AG04450 (cell line): ENCODE measurements at places on chromosomes 1 and 21.
A peak's percentile ranks its signal among the peaks of the same experiment; 100 is the strongest.

DNA sequence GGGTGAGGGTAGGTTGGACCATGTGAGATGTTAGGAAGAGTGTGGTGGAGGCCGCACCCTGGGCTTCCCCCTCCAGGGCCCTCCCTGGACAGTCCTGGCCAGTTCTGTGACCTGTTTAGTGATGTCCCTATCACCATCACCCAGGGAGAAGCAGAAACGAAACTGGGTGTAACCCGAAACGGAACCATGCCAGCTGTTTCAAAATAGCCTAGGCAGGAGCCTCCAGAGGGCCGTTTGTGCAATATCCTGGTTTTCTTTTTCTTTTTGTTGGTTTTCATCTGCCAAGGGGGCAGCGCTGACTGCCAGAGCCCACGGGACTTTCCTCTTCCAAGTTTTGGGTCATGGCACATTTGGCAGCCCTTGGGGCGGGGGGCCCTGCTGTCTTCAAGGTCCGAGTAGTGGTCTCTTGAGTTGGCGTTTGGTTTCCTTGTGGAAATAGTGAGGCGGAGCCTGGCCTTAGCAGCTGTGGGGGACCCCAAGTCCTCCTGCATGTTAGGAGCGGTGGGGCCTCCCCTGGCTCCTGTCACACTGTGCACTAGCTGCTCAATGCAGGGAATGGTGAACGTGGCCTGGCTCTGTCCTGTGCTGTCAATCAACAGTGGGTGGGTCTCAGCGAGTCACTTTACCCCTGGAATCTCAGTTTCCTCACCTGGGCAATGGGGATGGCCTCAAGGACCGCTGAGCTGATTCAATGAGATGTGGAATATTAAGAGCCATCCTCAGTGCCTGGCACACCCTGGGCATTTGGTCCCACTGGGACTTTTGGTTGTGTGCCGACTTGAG is 90.7 kb downstream of the ARHGEF10L start:
- no peak for DNase-seq

GRCh38 chr1:26730695-26731094 is 34.9 kb downstream of the ARID1A start:
- peak; percentile 74 for DNase-seq

DNA sequence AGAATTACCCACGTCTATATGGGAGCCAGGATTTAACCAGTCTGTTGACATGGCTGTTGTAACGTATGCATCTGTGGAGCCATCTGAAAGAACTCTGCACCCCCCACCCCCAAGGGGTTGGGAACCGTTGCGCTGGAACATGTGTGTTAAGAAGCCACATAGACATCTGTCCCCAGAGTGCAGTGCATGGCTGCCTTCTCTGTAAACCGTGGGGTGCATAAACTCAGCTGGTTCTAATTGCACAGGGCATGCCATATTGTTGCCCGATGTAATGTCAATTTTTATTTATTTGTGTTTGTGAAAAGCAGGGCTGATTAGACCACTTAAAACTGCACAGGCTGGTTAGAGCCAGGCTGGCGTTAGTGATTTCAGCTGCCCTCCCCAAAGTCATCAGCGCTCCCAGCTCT is 70.1 kb upstream of the ROR1 start:
- DNase-seq: no peak

- DNase-seq: no peak
Measured at GRCh38 chr1:17789926-17790325, 34.8 kb downstream of the ACTL8 start.

- DNase-seq: no peak
Measured at GRCh38 chr1:11957897-11958296, 22.3 kb upstream of the MFN2 start.

DNA sequence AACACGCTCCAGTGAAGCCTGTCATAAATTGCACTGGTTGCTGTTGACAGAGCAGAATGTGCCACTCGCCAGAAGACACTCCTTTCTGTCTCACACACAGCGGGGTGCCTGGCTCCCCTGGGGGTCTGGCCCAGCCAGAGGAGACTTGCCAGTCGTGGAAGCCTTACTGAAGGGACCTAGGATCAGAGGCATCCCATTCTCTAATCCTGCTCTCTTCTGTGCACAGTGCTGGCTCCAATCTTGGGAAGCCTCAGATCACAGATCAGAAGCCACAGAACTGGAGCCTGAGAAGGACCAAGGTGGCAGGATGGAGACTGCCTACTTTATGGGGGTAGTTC is 1.4 kb downstream of the SLC9A1 start:
- DNase-seq: no peak

DNA sequence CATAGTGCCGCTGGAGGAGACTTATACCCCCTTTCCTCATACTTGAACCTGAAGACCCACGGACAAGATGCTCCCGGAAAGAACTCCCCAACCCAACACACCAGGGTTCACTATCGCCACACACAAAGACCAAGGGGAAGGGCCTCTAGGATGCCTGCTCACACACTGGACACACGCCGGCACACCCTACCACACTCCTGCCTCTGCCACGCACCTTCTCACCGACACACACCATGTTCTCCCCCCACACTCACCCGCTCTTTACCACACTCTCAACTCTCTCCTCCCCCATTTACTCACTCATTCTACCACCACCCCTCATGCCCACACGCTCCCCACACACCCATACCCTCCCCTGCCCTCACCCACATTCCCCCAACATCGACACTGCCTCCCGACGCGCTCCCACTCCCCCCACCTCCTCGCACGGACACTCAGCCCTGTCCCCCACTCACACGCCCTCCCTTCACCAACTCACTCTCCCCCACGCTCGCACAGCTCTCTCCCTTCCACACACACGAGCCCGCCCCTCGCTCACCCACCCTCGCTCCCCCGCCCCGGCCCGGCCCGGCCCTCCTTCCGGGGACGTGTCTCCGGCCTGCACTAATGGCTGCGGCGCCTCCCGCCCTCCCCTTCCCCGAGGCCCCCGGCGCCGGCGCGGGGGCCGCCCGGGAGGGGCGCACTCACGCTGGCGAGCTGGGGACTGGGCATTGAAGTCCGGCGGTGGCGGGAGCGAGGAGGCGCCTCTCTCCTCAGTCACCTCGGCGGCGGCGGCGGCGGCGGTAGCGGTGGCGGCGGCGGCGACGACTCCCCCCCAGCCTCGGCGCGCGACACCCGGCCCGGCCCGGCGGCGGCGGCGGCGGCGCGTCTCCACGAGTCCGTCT is 626 bp downstream of the PTP4A2 start:
- no peak for DNase-seq

- no peak for DNase-seq
Measured at GRCh38 chr1:108691128-108691941, 775 bp upstream of the PRPF38B start.

- no peak for DNase-seq
Measured at GRCh38 chr1:86567341-86567740, 20.5 kb downstream of the CLCA4 start.

DNA sequence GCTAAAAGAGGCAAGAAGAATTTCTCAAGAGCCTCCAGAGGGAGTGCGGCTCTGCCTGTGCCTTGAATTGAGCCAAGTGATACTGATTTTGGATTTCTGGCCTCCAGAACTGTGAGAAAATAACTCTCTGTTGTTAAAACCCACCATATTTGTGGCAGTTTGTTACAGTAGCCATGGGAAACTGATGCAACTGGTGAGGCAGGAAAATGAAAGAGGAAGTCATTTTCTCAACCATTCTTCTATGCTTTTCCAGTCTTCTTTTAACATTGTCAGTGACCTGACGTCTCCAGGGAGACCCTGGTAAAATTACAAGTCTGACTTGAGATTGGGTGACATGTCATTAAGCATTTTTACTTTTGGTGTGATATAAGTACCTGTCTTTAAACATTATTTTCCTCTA is 5.8 kb downstream of the OR6P1 start:
- no peak for DNase-seq
